T-helper 22 cell (primary cell): ENCODE measurements at places on chromosomes 2 and 18.

DNA sequence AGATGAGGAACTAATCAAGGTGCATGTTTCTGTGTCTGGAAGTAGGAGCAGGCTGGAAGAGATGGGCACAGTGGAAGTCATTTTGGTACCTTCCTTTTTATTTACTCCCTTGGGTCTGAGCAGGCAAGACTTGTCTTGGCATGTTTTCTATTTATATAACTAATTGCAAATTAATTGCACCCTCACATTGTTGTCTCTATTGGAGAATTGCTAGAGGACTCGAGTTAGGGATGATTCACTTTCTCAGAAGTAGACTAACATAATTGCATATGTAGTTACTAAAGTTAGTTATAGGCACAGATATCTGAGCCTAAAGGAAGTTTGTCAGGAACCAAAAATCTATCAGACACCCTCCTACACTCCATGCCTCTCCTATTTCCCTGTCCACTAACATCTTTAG lies 92.8 kb upstream of the NRP2 start:
- DNase-seq: no peak

DNA sequence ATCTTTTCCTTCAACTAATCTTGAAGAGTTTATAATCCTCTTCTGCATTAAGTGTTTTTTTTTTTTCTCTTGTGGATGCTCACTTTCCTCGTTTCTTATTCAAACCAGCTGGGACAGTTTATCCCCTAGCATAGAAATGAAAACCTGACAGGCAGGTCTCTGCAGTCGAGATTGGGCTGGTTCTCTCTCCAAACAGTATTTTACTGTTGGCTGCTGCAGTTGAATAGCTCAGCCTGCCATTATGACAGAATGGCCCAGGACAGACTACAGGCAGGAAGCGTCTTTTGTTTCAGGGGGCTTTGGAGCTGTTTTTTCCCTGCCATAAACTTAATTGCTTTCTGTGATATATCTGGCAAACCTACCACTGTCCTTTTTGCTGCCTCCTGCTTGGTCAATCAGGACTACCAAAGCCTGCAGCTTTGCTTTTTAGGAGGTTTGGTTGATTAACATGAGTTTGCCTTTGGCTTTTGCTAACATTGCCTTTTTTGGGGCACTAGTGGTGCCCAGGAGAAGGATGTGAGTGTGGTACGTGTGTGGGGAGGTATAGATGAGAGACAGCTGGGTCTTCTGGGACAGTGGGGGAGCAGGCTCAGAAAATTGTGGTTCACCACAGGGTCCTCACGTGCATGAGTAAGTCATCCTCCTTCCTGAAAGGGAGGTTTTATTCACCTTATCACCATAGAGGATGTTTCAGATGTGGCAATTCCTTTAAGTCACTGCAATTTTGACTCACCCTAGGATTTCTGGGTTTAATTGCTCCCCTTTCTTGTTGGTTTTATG lies 128.7 kb downstream of the LYPD6B start:
- DNase-seq: peak; percentile 29

GRCh38 chr18:26233208-26233607 lies 7.0 kb downstream of the TAF4B start:
- DNase-seq: no peak

DNA sequence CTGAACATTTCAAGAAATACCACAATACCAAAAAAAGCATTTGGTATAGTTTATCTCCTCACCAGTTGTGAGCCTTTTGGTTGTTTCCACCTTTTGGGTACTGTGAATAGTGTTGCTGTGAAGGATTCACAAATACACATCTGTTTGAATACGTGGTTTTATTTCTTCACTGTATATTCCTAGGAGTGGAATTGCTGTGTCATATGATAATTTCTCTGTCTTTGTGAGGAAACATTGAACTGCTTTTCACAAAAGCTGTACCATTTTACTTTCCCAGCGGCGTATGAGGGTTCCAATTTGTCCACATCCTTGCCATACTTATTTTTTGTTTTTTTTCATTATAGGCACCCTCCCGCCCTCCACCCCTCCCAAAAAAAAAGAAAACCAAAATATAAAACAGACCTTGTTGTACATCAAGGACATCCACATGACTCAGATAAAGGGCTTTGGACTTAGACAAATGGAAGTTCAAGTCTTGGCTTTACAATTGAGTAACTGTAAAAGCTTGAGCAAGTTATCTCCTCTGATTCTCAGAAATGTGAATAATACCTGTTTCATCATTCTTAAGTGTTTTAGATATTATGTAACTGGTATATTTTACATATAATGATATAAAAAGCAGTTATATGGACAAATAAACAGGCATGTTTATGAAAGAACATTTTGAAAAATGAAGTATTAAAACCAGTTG lies 19.0 kb downstream of the UBE2E3 start:
- DNase-seq: no peak

- no peak for DNase-seq
These were observed 161.8 kb downstream of the CELF4 start for GRCh38 chr18:37403788-37404187.

DNA sequence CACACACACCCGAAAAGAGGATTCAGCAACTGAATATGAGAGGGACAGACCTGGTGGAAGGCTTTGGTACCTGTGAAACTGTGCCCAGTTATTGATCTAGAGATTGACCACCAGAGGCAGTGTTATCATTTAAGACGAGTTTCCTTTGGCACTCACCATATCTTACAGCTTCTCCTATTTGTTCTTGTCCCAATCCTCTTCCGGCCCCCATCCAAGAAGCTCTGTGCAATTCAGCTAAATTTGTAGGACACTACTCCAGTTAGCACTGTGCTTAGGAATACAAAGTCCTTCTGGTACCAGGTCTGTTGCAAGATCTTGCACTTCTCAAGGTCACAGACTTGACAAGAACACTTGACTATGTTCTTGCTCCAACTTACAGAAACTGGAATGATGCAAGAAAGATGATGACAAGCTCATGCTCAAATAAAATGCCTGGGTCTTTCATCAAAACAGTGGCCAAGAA lies 177.7 kb downstream of the TMEM247 start:
- no peak for DNase-seq

- DNase-seq: no peak
These were observed 211.8 kb downstream of the NEDD4L start for GRCh38 chr18:58255701-58256311.

DNA sequence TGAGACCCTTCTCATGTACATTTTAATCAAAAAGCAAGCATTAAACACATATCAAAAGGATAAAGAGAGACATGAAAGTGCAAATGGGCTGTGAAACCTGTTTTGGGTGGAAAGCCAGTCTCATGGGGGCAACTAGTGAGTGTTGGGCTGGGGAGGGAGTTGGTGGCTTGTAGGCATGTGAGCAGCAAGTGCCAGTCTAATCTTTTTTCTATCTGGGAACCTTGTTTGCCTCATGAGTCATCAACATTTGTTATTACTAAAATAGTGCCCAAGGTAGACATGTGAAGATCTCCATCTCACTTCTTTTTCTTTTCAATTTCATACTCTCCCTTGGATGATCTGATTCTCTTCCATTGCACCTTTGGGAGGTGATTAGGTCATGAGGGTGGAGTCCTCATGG lies 613.9 kb upstream of the GYPC start:
- DNase-seq: no peak

GRCh38 chr2:113257516-113258264 lies 21.0 kb downstream of the PAX8 start:
- no peak for DNase-seq

DNA sequence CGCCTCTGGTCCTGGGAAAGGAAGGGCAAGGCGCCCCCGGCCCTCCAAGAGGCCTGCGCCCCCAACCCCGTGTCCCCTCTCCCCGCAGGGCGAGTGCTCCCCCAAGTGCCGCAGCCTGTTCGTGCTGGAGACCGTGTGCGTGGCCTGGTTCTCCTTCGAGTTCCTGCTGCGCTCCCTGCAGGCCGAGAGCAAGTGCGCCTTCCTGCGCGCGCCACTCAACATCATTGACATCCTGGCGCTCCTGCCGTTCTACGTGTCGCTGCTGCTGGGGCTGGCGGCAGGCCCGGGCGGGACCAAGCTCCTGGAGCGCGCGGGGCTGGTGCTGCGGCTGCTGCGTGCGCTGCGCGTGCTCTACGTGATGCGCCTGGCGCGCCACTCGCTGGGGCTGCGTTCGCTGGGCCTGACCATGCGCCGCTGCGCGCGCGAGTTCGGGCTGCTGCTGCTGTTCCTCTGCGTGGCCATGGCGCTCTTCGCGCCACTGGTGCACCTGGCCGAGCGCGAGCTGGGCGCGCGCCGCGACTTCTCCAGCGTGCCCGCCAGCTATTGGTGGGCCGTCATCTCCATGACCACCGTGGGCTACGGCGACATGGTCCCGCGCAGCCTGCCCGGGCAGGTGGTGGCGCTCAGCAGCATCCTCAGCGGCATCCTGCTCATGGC lies 52.4 kb downstream of the SLC66A2 start:
- no peak for DNase-seq

DNA sequence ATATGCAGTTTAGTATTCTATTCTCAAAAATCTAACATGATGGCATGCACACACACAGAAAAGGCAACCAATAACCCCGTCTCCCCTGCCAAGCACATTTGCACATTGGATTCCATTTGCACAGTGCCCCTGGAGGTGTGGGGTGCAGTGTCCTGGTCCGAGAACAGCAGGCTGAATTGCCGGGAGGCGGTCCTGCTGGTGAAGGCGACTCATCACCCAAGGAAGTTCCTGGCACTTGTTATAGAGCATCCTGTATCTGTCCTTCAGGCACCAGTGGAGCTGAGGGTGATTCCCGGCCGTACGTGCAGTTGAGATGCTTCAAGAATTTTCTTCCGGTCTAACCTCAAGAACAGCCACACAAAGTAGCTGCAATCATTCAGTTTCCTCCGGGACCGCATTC lies 73.0 kb upstream of the RAB12 start:
- DNase-seq: no peak

- no peak for DNase-seq
These were observed at the start of gene LYPD6 for GRCh38 chr2:149330127-149331022. TSS of gene LYPD6 (plus strand) at chr2:149330587. CDS start at chr2:149437709, 107,122 bp downstream.
